Stimulated activated CD4-positive, alpha-beta T cell treated with anti-CD3 and anti-CD28 coated beads, Interleukin-15, amount 100 ng/mL, for 1 hour (primary cell): ENCODE measurements at places on chromosomes 3 and 15.

DNA sequence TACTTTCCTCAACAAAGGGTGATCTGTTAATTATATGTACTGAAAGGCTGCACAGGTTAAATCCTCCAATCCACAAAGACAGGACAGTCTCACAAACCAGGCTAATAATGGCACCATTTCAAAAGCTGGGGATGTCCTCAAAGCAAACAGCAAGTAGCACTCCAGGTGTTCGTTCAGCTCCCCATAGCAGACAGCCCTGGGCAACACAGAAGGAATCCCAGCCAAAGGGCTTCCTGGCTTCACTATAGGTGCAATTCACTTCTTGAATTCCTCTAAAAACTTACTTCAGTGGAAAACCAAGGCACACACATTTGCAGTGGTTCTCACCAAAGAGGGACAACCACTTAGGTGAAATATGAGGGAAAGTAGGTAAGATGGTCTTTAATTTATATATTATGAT lies 166.7 kb downstream of the CTNNB1 start:
- no peak for DNase-seq

- DNase-seq = no peak
Measured at GRCh38 chr3:133069556-133070286, 31.5 kb downstream of the TMEM108 start.

DNA sequence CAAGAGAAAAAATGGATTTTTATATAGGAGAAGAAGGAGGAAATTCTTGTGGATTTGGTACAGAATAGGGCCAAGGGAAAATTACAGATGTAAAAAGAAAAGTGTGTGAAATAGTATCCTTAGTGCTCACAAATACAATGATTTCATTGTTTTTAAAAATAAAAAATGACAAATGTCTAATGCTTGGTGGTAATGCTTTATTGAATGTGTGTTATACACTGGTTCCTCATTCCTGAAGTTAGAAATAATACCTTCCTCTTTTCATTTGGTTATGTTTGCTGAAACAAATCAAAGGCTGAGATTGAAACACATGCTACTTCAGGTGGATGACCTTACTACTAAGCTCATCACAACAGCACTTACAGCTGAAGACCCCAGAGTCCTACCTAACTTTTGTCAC lies 37.7 kb upstream of the CCR2 start:
- no peak for DNase-seq

DNA sequence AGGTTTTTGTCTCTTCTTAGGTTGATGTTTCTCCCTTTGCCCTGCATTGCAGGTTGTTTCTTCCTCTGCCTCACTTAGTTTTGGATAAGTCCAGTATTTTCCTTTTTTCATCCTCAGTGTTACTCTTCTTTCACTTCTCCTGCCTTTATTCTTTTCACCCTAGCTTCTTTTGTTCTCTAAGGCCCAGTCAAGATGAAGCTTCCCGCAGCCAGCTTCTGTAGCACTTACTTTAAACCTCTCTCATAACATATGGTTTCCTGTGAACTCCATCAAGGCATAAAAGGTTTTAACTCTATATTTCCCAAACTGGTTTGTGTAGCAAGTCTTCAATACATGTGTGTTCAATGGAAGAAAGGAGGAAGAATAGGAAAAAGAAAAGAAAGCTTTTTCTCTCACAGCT lies 54.1 kb downstream of the TP63 start:
- DNase-seq = no peak

DNA sequence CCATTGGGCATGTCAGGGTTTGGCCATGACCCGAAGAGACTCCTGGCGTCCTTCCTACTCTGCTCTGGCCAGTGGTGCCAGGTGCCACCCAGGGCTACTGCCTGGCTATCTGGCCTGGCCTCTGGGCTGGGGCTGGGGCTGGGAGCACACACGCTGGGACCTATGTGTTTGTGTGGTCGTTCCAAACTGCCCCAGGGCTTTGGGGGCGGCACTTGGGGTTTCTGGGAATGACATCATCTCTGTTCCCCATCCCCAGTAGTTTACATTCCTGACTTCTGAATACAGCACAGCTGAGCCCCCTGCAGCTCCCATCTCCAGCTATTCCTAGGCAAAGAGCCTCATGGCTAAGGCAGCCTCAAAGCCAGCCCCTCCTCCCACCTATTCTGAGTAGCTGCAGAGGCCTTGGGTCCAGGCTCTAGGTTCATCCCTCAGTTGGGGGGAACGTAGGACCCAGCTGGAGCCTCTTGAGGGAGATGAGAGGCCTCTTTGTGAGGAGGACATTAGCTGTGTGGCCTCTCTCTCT lies 24.3 kb downstream of the PLEKHO2 start:
- no peak for DNase-seq

GRCh38 chr15:65055201-65055870 lies 10.1 kb downstream of the SLC51B start:
- DNase-seq = no peak

DNA sequence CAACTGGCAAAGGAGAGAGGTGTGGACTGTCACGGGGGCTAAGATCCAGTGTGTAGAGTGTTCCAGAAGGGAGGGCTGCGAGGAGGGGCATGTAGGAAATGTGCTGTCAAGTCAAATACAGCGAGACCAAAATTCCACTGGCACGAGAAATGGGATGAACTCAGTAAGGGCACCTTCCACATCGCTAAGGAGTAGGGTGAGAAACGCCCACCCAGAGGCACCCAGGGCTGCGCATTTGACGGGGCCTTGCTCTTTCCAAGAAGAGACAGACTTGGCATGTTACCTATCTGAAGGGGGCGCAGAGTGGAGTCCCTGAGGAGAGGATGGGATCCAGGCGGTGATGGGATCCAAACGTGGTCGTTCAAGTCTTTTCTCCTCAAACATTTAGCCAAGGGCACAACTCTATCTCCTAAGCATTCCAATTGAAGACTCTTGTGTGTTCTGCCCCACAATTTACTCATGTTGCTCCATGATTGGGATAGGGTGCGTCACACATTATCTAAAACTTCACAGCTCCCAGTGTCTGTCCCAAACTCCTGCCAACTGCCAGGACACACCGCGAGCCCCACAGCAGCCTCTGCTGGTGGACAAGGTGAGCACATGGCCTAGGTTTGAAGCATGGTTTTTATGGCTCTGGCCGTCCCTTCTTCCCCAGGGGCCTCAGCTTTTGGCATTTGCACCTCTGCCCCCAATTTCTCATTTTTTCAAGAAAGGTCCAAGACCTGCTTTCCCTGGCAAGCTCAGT lies 7.6 kb downstream of the SELENOS start:
- no peak for DNase-seq

GRCh38 chr3:107630779-107631178 lies 108.0 kb downstream of the BBX start:
- DNase-seq = no peak

DNA sequence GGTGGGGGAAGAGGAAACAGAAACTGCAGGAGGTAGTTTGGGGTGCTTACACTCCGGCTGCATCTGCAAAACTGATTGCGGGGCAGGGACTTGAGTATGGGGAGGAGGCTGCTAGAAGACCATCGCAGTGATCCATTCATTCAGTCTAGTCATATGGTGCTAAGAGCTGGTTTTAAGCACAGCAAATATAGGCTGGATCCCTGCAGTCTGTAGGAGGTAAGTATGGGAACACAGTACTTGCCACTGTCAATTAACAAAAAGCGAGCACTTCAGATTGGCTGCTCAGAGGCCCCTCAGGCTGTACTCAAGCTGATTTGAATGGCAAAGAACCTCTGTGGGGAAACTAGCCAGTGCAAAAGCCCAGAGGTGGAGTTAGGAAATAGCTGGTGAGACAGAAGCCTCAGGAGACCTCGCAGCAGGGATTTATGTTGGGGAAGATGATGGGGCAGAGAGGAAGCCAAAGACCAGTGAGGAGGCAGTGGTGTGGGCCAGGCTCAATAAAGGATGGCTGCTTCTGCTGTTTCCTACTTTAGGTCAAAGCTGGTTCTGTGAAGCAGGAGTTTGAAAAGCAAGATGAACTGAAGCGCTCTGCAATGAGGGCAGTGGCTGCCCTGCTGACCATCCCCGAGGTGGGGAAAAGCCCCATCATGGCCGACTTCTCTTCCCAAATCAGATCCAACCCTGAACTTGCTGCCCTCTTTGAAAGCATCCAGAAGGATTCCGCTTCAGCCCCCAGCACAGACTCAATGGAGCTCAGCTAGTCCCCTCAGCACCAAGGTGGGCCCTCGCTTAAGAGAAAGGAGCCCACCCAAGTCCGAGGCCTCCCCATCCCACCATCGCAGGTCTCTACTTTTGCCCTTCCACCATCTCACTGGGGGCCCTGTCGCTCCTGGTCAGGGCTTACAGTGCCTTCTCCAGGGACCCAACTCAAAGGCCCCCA lies 7.9 kb downstream of the RPL32 start:
- DNase-seq = no peak

GRCh38 chr15:66129586-66129985 lies 124.0 kb downstream of the MEGF11 start:
- no peak for DNase-seq

DNA sequence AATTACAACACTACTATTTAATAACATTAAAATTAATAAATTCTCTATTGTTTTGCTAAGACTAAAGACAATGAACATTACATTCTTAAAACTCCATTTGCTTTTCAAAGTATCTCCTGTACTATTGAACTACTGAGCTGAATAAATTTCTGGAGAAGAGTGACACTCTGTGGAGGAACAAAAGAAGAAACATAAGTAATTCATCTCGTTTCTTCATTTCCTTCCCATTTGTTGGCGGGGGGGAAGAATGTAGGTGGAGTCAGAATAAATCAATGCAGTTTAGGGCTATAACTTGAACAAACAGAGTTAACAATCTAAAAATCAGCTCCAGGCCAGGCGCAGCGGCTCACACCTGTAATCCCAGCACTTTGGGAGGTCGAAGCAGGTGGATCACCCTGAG lies 32.7 kb downstream of the EFHB start:
- no peak for DNase-seq

GRCh38 chr3:175039875-175040274 lies 180.7 kb downstream of the NAALADL2 start:
- no peak for DNase-seq

- DNase-seq = no peak
Measured at GRCh38 chr3:184551614-184552256, 9.8 kb upstream of the EPHB3 start.

GRCh38 chr3:66304293-66304692 lies 83.5 kb downstream of the SLC25A26 start:
- no peak for DNase-seq

DNA sequence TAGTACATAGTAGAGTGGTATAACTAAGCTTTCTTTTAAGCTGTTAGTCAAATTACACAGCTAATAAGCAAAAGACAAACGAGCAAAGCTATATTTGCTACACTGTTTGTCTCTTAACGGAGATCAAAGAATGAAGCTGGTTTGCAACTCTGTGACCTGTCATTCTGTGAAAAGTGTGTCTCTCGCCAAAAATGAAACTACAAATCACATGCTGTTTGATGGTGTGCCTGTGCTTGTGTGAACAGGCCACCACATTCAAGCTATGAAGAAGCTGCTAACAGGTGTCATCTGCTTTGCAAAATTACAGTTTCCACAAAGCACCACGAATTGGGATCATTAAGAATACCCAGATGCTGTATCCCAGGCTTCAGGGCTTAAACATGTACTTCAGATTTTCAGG lies 667.8 kb upstream of the NAALADL2 start:
- DNase-seq = no peak
